ENCODE measurements at places on chromosomes 12 and 14.

GRCh38 chr12:89556976-89557375 is 31.1 kb upstream of the POC1B start:
- no peak for DNase-seq

- no peak for DNase-seq
These were observed 134.3 kb downstream of the NPAS3 start for GRCh38 chr14:33073023-33073422.

GRCh38 chr14:29262979-29263378 is 496.4 kb downstream of the FOXG1 start:
- no peak for DNase-seq

- DNase-seq = no peak
These were observed 36.8 kb downstream of the PLXNC1 start for GRCh38 chr12:94184995-94185719.

DNA sequence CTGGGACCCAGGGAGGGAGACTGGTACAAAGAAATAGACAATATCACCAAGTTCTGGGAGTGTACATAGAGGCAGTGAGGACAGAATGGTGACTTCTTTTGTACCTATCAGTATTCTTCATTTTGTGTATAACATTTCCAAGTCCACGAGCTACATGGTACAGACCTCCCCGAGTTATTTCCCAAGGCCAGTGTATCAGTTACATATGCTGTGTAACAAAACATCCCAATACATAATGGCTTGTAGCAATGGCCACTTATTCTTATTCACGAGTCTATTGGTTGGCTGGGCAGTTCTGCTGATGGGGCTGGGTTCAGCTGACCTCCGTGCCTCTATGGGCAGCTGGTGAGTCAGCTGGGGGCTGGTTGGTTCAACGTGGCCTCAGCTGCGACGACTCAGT is 98.7 kb upstream of the RFLNA start:
- DNase-seq = no peak

- no peak for DNase-seq
These were observed 321.5 kb downstream of the PCNX1 start for GRCh38 chr14:71228711-71229110.

DNA sequence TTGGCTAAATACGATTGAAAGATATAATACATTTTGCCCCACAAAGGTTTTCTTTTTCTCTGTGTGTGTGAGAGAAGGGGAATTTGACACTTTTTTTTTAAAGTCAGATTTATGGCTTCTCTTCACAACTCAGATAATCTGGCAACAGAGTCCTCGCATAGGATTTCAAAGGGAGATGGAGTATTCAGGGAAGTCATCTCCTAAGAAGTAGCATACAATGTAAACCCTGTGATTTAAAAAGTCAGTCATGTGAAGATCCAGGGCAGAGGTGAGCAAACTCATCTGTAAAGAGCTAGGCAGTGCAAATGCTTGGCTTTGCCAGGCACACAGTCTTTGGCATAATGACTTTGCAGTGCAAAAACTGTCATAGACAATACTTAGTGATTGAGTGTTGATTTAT is 1526.3 kb downstream of the AACS start:
- no peak for DNase-seq

- DNase-seq = no peak
These were observed 259.6 kb upstream of the NAV3 start for GRCh38 chr12:77571127-77571526.

DNA sequence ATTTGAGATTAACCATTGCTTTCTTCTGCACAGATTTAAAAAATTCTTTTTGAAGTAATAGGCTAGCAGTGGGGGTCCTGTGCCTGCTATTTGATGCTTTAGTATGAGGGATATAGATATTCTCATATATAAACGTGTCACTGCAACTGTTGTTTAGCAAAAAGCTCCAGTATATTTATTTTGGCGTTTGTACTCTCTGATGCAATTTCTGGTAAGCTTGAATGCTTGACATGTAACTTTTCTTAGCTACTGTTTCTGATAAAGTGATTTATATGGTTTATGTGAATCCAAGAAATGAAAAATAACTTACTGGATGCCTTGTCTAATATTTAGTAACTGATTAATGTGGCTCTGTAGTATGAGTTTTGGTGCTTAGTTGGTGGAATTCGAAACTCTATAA is 77.1 kb downstream of the TTLL5 start:
- peak; percentile 41 for DNase-seq

DNA sequence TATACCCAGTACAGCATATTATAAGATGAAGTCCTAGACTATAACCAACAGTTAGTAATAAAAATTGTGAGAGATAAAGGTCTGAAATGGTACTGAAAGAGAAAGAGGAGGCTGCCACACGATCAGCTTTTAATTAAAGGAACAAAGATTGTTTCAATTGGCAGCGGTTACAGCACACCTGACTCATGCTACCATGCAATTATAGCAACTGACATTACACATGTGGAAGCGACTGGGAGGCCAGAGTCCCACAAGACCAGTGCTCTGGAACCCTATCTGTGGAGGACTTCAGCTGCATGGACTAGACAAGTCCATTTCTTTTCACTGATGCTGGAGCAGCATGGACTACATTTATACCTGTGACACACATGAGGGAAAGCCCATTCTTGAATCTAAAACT is 55.2 kb downstream of the SEL1L start:
- no peak for DNase-seq

- no peak for DNase-seq
These were observed 233.8 kb upstream of the GARIN6 start for GRCh38 chr12:99413751-99414150.

GRCh38 chr12:14239350-14239934 is 126.0 kb upstream of the ATF7IP start:
- DNase-seq = peak; percentile 83

GRCh38 chr12:120687578-120688289 is 785 bp downstream of the MLEC start:
- DNase-seq = no peak

DNA sequence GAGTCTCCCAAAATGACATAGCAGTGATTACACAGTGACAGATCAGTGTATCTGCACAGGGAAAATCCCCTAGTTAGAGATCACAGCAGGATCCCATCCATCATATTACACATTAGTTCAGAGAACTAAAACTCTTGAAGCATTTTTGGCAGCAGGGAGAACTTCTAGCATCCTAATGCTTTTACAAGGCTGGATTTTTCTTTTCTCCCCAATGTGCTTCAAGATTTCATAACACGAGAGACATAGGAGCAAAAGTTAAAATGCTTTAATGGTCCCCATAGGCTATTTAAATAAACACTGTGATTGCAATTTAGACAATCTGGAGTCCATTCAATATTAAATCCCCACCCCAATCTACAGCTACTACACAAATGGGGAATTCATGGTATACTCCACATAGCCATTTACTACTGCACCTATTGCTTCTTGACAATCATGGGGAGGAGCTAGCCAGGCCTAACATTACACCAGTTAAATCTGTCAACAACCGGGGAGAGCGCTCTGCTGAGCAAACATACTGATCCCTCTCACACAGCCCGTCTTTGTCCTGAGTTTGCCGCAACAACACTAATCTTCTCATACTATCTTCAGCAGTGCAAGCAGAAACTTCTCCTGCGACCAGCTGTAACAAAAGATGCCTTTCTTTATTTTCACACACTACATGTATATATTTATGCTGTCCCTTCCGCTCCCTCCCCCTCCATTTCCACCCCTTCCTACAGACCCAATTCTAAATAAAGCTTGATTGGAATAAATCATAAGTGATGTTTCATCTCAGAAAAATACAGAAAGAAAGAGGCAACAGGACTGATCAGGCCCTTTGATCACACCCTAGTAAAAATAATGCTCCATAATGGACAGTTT is 120.3 kb upstream of the SOX5 start:
- DNase-seq = peak; percentile 25

DNA sequence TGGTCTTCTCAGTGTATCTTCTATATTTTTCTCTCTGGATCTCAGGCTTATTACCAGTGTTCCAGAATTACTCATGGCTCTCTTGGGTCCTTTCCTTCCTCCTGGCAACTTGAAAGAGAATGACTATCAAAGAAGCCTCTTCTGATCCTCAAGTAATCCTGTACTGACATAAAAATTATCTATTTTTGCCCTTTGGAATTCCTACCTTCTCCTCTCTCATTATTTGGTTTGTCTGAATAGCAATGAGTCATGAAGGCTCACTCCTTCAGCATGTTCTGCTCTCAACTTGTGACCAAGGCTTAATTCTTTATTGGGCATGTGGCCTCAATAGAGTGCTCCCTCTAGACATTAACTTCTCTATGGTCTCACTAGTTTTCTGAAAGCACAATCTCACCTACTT is 553.6 kb upstream of the ATP2B1 start:
- peak; percentile 67 for DNase-seq

GRCh38 chr12:3379079-3379478 is 111.9 kb upstream of the PRMT8 start:
- no peak for DNase-seq

DNA sequence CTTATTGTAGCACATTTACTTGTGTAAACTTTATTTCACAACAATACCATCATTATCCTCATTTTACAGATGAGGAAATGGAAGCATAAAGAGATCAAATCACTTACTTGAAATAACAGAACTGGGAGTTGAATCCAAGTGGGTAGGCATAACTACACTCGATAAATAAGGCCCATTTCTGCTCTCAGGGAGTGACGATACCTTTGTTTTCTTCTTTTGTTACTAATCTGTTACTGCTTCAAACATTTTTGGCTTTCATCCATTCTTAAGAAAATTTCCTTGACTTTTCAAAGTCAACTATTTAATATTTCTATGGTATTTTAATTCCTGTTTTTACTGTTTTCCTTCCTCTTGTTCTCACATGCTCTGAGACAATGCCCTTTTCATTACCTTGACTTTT is 201.6 kb downstream of the ATP23 start:
- no peak for DNase-seq

DNA sequence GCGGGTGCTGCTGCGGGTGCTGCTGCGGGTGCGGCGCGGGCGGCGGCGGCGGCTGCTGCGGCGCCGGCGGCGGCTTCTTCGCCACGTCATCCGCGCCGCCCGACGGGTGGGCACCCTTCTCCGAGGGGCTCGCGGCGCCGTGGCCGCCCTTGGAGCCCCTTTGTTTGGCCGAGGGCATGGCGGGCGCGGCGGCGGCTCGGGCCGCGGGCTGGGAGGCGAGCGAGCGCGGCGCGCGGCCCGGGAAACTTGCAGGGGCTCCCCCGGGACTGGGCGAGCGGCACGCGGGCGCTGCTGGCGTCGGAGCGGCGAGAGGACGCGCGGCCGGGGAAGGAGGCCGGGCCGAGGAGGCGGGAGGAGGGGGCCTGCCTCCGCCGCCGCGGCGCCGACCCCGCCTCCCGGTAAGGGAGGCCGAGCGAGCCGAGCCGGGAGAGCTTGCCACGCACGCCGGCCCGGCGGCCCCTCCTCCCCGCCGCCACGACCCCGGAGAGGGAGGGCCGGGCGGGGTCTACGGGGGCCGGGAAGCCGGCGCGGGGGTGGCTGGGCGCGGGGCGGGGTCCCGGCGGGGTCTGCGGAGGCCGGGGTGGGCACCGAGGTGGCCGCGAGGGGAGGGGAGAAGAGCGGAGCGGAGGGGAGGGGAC is at the start of gene CKAP4:
TSS of gene CKAP4 (minus strand) at position 347 of the 638 bp plus-strand sequence. CDS start at position 178, 169 bp downstream.
- peak; percentile 86 for DNase-seq

- DNase-seq = no peak
These were observed 26.0 kb downstream of the ADIPOR2 start for GRCh38 chr12:1716911-1717310.

DNA sequence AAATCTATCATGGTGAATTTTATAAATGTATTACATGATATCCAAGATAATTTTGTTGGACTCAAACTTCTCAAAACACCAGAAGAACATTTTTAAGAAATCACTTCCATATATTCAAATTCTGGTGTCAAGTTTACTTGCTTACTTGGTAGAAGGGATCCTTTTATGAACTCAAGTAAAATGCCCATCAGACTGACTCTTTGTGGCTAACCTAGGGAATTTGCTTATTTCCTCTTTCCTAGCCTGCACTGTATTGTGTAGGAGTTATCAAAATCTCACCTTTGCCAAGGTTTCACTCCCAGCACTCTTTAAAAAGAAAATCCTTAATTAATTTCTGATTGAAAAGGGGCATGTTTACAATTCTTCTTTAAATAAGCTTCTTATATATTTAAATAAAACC is 196.5 kb downstream of the DUSP6 start:
- no peak for DNase-seq

GRCh38 chr12:50057896-50058670 is 687 bp downstream of the ASIC1 start:
- DNase-seq = no peak

DNA sequence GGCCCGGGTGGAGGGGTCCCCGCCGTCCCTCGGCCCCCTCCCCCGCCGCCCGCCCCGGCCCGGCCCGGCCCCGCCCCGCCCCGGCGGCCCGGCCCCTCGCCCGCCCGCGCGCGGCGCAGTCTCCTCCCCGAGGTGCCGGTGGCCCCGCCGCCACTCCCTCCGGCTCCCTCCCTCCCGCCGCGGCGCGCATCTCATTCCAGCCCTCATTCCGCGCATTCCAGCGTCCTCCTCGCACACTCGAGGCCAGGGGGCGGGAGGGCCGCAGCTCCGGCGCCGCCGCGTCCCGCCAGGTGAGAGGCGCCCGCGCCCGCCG is at the start of gene TEAD4:
TSS of gene TEAD4 (plus strand) at position 206 of the 313 bp plus-strand sequence.
- DNase-seq = peak; percentile 89

DNA sequence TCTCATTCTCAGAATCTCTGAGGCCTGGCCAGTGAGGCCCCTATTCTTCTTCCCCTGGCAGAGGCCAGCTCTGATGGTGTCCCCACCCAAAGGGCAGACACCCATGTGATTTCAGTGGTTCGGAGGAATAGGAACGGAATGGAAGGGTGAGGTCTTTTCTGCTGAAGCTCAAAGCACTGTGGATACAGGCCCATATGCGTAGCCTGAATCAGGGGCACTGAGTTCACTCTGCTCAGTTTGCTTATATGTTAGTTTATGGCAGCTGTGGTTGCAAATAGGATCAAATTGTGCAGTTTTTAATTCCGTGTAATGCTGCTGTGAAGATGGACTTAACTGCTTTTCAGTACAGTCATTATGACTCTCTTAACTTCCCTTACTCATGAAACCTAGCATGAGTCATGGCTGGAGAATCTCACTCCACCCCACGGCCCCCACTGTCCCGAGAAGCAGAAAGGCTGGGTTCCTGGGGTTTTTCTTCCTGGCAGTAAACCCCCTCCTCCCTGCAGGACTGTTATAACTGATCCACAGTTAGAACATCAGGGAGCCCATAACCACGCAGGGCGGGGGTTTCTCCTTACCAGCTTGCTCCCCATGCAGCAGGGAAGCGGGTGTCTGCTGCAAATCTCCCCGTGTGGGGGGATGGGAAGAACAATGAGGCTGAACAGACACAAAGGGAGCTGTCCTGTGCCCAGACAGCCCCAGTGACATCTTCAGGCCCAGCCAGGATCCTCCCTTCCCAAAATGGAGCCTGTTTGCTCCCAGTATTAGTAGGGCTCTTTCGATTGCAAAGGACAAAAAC is 122.7 kb downstream of the SLC38A6 start:
- DNase-seq = peak; percentile 99

GRCh38 chr12:5807090-5807414 is 138.0 kb downstream of the ANO2 start:
- peak; percentile 96 for DNase-seq

DNA sequence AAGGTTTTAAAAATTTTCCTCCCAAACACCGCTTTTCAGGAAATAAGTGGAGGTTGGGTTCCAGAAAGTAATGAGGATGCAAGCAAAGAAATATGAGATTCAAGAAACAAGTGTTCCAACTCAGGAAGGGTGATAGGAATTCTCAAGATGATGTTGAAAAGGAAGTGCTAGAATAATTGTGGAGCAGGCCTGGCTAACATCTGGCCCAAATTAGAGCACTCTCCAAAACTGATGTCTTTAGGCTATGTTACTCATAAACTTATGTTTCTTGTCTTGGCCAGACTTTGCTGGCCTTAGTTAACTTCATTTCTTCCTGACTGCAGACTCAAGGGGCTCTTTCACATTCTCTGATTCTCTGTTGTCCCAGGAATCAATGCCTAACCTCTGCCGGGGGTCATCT is 116.3 kb downstream of the TMTC3 start:
- peak; percentile 81 for DNase-seq
